Purkinje cell (primary cell): ENCODE measurements at places on chromosomes 13 and 19. TPM values are rescaled to one million over a fixed set of nuclear protein-coding genes. Genes with fewer than 3 reads are reported as not detected.

CCDC70 gene
- polyA plus RNA-seq = not detected in 2 replicates

RFXAP gene
- 7.5 and 14.3 TPM in 2 replicates for polyA plus RNA-seq

ZNF132 gene
- polyA plus RNA-seq = 1.0 and 2.4 TPM in 2 replicates

NECTIN2 gene
- polyA plus RNA-seq = 6.2 and 21.5 TPM in 2 replicates

LRRC63 gene
- polyA plus RNA-seq = 0.55 and 0.67 TPM in 2 replicates

MISP3 gene
- 3.4 and 6.2 TPM in 2 replicates for polyA plus RNA-seq

WDR88 gene
- not detected in 2 replicates for polyA plus RNA-seq

KLC3 gene
- 0.23 TPM in 1 of 2 replicates, not detected in the other for polyA plus RNA-seq

MTIF3 gene
- polyA plus RNA-seq = 234 and 269 TPM in 2 replicates

SHISA7 gene
- 0.62 TPM in 1 of 2 replicates, not detected in the other for polyA plus RNA-seq

TMIGD2 gene
- polyA plus RNA-seq = not detected in 2 replicates

ACER1 gene
- polyA plus RNA-seq = not detected in 2 replicates

KCNJ14 gene
- 0.43 TPM in 1 of 2 replicates, not detected in the other for polyA plus RNA-seq

FUT6 gene
- not detected in 2 replicates for polyA plus RNA-seq

OR7E24 gene
- polyA plus RNA-seq = not detected in 2 replicates

ZSCAN4 gene
- polyA plus RNA-seq = not detected in 2 replicates

EHD2 gene
- 0.07 and 0.11 TPM in 2 replicates for polyA plus RNA-seq

KLHL26 gene
- 1.6 and 2.2 TPM in 2 replicates for polyA plus RNA-seq

COX6B1 gene
- 1,754 and 2,269 TPM in 2 replicates for polyA plus RNA-seq

HSD17B14 gene
- polyA plus RNA-seq = 12.4 and 12.5 TPM in 2 replicates

TMEM86B gene
- polyA plus RNA-seq = 0.27 and 1.3 TPM in 2 replicates

CPAMD8 gene
- polyA plus RNA-seq = not detected in 2 replicates

TRMT1 gene
- polyA plus RNA-seq = 1.7 and 3.5 TPM in 2 replicates

SIAH3 gene
- polyA plus RNA-seq = 18.3 and 27.0 TPM in 2 replicates

CD177 gene
- 0.36 TPM in 1 of 2 replicates, not detected in the other for polyA plus RNA-seq

FAM216B gene
- polyA plus RNA-seq = not detected in 2 replicates

OR7A10 gene
- not detected in 2 replicates for polyA plus RNA-seq

FCAR gene
- not detected in 2 replicates for polyA plus RNA-seq

NLRP9 gene
- not detected in 2 replicates for polyA plus RNA-seq

METTL21C gene
- 21.0 and 24.3 TPM in 2 replicates for polyA plus RNA-seq

DDA1 gene
- polyA plus RNA-seq = 5.3 and 14.2 TPM in 2 replicates

NANOS3 gene
- polyA plus RNA-seq = 2.2 TPM in 1 of 2 replicates, not detected in the other

TPTE2 gene
- not detected in 2 replicates for polyA plus RNA-seq

SAMD1 gene
- 3.1 and 6.4 TPM in 2 replicates for polyA plus RNA-seq

KIR2DL4 gene
- not detected in 2 replicates for polyA plus RNA-seq

POU4F1 gene
- not detected in 2 replicates for polyA plus RNA-seq
